ENCODE measurements at places on chromosomes 16 and 17. TPM values are rescaled to one million over a fixed set of nuclear protein-coding genes. Genes with fewer than 3 reads are reported as not detected.

The KRTAP2-2 gene
- total RNA-seq = not detected

The ABCC12 gene
- total RNA-seq = under 0.01 TPM

The TNFRSF17 gene
- total RNA-seq = not detected

The TBC1D3C gene
- total RNA-seq = not detected

DNA sequence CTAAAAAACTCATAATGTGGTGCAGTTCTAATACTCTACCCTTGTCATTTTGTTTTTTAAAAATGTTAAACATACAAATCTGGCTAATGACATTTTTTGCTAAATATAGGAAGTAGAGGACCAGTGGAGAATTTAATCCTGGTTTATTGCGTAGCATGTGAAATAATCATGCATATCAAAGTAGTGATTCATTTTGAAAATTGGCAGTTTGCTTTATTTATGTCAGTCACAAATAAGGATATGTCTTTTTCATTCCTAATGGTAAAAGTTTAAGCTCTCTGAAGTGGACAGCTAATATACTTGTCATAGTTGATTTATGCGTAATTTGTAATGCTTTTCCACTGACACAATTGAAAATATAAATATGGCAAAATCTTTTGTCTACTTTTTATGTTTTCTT, 224.2 kb downstream of the BCAS3 start:
- DNase-seq = peak; percentile 81

- DNase-seq = no peak
Observed at GRCh38 chr16:4133897-4134372, 17.7 kb upstream of the ADCY9 start.

DNA sequence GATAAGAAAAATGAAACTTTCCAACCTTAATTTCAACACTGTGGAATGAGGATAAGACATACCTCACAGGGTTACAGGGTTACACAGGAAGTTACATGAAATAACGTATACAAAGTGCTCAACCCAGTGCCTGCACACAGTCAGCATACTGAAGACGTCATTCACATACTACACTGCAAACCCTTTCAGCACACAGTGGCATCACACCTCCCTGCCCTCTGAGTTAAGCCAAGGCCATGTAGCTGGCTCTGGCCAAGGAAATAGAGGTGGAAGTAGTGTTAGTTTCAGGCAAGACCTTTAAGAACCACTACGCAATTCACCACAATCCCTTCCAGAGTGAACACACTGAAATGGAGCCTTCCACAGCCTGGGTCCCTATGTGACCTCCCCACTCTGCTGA, 46.6 kb upstream of the GSG1L start:
- DNase-seq = peak; percentile 79

DNA sequence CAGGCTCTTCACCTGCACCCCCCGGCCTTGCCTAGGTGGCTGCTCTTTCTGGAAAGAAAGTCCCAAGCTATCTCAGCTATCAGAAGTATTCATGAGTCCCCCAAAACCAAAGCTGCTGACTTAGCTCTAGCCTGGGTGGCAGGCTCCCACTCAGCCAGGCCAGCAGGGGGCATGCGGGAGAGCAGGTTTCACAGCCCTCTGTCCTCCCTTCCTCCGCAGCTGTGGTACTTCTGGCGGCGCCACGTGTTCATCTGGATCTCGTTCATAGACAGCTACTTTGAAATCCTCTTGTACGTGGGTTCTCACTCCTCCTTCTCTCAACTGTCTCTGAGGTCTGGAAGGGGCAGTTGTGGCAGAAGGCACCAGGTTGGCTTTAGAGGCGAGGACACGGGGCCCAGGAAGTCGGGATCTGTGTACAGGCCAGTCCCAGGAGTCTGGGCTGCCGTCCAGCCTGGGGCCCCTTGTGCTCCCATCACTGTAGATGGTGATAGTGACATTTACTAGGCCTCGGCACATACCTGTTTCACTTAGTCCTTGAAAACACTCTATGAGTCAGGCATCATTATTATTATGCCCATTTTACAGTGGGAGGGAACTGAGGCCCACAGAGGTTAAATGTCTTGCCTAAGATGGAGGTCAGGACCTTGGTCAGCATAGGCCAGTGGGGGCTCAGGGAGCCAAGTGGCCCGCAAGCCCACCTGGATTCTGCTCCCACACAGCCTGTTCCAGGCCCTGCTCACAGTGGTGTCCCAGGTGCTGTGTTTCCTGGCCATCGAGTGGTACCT, 12.9 kb downstream of the TRPV2 start:
- peak; percentile 59 for DNase-seq

DNA sequence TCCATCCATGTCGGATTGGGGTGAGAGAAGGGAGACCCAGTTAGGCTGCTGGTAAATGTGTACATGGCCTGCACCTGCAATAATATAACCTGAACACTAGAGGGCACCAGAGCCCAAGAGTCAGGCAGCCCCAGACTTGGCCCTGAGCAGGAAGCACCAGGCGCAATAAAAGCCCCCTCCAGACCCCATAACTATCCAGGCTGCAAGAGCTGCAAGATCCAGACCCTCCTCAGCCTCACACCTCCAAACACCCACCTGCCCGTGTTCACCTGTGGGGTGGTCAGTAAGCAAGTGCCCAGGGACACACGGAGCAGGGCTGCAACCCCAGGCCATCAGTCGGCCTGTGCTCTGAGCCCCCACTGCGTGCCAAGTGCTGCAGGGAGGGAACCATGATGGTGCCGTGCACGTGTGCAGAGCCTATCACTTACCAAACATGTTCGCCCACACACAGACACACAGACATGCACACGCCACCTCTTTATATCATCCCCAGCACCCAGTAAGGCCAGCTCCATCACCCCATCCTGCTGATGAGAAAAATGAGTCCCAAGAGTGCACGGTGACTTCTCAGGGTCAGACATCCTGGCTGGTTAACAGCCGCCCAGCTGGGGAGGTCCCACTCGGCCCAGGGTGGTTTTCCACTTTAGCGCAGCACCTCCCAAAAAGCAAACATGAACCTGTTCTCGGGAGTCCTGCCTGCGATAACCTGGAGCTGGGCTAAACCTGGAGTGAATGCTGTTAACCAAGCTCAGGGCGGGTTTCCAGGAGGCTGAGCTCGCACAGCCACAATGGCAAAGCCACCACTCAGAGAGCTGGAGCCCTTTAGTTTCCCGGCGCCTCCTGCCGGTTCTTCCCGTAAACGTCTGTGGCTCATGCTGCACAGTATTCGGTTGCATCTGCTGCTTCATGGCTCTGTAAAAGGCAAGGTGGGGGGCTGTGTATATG, 439.8 kb downstream of the SOX9 start:
- DNase-seq = peak; percentile 56

DNA sequence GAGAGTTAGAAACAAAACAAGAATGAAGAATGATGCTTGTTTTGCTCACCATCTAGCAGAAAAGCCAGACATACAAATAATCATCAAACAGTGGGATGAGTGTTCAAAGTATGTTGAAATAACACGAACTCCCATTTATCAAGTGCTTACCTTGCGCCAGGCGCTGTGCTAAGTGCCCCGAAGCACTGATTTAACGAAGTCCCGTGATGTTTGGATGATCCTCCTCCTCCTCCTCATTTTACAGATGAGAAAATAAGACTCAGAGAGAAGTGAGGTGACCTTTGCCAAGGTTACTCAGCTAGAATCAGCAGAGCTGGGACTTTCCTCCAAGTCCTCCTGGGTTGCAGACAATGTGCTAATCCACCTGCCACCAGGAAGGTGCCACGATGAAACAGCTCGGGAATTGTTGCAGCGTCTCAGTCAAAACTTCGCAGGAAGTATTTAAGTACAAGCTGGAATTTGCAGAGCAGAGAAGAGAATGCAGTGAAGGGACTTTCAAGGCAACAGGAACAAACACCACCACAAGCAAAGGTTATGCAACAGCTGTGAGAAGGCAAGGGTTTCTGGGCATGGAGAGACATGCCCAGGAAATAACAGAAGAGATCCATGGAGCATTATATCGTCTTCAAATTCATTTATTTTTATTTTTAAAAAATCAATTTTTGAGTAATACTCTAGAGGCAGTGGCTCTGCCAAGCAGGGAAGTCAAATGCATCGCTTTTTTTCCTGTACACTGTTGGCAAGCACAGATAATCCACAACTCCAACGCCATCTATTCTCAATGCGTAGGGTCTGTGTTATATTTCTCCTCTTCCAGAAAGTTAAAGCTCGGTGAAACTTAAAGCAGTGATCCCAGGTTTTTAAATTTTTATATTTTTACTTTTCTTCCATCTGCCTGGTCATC, 11.1 kb downstream of the PRCD start:
- DNase-seq = peak; percentile 54

DNA sequence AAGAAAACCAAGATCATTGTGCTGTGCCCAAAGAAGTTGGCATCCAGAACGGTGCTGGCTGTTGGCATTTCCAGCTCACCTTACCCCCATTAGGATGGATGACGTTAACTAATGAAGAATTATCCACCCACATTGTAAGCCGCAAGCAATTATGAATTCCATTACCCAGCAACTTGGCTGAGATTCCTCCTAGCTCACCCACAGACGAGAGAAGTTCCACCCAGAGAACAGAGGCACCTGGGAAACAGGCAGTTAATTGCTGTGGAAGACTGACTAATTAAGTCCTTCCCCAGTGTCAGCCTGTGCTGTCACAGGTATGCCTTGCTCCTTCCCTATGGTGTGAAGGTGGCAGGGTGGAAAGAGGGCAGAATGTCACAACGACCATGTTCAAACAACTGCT, 456.2 kb upstream of the CDH5 start:
- DNase-seq = no peak

DNA sequence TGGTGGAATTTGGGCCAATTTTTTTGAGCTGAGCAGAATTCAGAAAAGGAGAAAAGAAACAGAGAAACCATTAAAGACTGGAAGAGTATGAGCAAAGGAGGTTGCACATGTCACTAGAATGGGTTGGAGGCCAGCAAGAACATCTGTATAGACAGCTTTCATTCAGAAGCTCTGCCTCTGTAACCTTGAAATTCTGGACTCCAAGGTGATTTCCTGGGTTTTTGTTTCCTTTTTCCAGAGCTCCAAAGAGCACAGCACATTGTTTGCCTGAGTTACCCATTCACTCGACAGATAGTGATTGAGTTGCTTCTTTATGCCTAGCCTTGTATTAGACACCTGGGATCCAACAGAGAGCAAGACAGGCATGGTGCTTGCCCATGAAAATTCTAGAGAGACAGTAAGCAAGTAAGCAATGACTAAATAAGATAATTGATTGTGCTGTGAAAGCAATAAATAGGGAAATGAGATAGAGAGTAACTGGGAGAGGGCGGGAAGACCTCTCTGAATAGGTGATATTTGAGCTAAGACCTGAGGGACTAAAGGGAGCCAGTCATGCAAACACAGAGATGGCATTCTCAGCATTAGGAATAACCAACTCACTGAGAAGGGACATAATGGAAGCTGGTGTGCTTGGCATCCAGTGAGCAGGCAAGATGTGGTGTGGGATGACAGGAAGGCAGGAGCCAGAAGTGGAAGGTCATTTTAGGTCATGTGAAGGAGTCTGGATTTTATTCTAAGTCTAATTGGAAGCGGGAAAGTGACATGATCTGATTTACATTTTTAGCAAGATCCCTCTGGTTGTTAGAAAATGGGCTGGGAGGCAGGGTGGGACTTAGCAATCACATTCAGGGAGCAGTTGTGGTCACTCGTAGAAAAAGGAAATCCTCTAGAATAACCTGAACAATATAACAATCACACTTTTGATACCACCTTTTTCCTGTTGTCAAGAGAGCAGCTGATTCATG, 197.5 kb downstream of the HS3ST3A1 start:
- no peak for DNase-seq

DNA sequence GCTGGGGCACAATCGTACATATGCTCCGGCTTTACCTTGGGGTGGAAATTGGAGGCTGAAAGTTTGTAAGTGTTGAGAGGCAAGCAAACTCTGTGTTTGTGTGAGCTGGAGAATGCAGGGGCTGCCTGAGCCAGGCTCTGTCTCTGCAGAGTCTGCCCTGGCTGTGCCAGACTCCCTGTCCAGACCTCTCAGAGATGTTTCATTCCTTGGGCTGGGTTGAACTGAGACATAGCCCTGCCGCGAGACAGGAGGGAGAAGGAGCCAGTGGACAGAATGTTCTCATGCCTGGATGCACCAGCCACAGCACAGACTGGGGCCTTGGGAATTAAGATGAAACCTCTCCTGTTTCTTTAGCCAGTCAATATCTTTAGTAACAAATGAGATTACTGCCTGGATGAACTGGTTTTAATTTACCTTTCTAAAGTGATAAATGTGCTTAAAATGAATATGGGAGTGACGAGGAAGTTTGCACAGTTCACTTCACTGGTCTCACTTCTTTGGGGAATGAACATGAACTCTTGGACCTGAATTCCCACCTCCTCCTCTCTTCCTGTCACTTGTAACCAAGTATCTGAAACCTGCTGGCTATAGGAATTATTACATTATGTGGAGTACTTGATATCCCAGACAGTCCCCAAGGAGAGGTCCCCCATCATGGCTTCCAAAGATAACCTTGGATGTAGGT, 40.1 kb downstream of the YPEL2 start:
- DNase-seq = no peak

DNA sequence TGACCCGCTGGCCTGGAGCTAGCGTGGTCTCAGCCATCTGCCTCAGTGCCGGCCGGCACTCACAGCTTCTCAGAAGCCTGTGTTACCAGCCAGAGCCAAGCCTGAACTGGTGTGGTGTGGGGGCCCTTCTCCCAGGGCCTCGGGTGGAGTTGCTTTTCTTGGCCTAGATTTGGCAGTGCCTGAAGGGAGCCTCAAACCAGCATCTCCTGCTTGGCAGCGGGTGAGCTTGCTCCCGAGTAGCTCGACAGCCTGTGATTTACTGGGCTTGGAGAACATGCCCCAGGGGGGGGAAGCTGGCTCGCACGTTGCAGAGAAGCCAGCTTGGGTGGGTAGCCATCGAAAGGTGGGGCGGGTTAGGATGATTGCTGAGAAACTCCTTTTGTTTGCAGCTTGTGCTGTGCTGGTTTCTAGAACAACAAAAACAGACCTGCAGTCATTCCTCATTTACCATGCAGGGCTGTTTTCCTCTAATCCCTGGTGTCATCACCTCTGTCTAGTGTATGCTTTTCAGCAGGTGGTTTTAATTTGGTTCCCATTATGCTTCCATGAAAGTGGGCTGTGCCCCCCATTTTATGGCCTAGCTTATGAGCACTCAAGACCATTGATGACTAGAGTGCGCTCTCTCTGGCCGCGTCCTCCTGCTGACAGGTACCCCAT, 42.2 kb downstream of the TBCD start:
- no peak for DNase-seq

DNA sequence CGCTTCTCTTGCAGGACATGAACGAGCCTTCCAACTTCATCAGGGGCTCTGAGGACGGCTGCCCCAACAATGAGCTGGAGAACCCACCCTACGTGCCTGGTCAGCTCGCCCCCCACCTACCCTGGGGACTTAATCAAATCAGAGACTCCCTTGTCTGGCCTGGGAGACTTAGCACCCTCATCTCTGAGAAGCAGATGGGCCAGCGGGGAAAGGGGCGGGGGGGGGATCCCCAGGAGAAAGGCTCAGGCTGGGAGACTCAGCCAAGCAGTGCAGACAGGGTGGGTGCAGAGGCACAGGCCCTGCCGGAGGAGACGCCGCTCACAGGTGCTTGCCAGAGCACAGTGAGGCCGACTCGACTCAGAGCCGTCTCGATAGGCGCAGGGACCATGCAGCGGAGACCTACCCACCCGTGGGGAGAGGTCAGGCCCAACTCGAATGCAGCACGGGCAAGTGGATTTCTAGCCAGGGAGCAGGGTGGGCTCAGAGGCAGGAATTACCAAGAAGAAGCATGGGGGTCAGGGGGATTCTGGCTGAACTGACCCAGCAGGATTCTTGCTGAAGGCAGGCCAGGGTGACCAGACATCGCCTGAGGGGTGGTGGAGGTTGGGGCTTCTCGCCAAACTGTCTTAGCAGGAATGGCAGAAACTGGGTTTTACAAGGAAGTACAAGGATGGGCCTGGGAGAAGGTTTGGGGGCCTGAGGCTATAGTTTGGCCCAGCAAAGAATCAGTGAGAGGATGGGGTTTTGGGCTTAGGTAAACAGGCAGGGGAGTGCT, 9.7 kb downstream of the GAA start:
- DNase-seq = no peak

Data from IMR-90 (cell line).